ENCODE measurements at places on chromosomes 7 and 10.
A peak's percentile ranks its signal among the peaks of the same experiment; 100 is the strongest.

DNA sequence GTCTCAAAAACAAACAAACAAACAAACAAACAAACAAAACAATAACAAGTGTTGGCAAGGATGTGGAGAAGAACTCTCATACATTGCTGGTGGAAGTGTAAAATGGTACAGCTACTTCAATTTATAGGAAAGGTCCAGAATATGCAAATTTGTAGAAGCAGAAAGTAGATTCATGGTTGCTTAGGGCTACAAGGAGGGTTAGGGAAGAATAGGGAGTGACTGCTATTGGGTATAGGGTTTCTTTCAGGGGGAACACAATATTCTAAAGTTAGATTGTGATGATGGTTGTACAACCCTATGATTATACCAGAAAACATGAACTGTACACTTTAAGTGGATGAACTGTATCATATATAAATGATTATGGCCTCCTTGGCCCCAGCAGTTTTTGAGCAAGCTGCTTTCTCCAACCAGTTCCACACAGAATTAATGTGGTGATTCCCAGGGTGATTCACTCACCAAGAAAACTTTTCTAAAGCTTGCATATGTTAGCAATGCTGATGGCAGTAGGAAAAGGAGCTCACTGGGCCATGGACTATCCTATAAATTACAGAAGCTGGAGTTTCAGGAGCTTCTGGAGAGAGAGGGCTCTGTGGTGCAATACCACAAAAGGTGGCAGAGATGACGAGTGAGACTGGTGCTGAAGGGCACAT is 52.8 kb upstream of the KCNIP2 start:
- peak; percentile 23 for DNase-seq

DNA sequence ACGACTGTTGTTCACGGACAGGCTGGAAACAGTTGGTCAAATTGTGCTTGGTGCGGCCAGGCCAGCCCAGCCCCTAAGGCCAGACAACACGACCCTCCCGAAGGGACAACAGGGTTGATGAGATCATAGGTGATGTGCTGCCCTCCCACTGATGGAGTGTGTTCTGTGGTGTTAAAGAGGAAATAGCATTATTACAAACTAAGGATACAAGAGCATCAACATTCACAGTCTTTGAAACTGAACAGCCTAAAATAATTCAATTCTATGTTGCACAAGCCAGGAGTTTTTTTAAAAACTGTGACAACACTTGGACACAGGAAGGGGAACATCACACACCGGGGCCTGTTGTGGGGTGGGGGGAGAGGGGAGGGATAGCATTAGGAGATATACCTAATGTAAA is 87.6 kb downstream of the FAM53B start:
- no peak for DNase-seq

DNA sequence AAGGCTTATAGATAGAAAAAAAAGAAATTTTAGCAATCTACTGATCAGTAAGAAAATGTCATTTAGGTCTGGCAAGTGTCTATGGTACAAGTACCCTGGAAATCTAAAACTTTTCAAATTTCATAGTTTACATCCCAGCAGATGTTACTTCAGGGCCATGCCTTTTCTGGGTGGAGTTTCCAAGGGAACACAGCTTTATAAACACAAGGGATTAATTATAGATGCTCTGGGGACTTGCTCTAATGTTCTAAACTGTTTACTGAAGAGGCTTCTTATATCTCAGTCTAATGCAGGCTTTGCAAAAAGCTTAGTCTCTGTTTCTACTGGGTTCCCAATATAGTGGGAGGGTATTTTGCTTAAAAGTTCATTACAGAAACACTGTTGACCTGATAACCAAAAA is 3.1 kb downstream of the CD36 start:
- DNase-seq = peak; percentile 49

DNA sequence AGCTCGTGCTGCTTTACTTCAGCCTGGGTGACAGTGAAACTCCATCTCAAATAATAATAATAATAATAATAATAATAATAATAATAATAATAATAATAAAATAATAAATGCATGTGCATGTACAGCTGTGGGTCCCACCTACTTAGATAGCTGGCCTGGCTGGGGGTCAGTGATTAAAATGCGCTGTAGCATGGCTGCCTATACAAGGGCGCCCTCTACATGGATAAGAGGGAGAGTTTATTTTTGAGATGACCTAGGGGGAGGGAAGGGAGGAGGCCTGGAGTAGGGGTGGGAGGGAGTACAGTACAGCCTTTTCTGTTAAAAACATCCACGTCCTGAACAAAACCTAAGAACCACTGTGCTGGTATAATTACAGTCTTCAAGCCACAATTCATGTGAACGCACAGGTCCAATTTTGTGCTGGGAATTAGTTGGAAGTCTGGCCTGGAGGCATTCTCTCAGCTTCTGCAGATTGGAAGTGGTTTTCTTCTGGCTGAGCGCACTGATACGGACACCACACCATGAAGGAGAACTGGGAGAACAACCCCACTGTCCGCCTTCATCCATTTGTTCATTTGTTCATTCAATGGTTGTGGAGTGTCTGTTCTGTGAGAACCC is 146.5 kb downstream of the TMEM178B start:
- DNase-seq = no peak

- DNase-seq = no peak
Measured at GRCh38 chr10:22609719-22610465, 104.5 kb downstream of the PIP4K2A start.

DNA sequence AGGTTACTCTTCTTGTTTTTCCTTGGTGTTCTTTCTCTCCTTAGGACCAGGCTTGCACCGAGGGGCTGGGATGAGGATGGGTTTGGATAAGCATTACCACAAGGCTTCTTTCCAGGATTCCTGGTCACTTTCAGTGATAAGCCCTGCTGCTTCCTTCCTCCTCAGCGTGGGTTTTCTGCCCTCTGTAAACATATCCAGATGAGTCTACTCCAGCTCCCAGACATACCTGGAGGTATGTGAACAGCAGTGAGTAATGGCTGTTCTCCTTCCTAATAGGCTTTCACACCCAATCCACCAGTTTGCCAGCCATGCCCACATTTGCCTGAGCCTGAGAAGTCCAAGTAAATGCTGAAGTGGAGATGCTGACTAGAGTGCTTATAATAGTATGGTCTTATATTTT is 229.8 kb upstream of the YAE1 start:
- no peak for DNase-seq

DNA sequence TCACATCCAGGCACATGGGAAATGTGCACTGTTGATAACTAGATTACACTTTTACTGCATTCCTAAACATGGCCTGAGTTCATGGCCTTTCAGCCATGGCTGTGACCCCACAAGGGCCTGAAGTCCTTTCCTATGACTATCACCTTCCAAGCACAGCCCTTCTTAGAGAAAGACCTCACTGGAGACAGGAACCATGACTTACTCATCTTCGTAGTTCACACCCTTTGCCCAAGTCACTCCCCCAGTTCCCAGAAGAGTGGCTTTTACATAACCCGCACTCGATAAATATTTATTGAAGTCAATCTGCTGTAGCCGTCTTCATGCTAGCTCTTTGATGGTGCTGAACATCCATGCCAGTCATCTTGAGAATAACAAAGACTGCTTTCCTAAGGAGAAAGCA is 632.5 kb upstream of the NRP1 start:
- DNase-seq = no peak

DNA sequence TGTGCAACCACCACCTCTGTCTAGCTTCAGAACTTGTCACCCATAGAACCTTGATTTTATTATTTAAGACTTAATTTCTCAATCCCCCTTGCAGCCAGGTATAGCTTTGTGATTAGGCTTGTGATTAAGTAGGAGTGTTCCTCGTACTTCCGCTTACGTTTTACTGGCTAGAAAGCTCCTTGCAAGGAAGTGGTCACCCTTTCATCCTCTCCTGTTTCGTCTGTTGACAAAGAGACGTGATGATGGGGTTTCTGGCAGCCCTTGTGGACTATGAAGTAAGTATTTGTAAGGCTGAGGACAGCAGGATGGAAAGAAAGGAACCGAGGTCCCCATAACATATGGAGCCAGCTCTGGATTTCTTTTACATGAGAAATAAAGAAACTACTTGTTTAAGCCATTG is 86.5 kb upstream of the KDM7A start:
- no peak for DNase-seq

- DNase-seq = no peak
Measured at GRCh38 chr10:107914450-107915214, 750.1 kb upstream of the SORCS1 start.

- no peak for DNase-seq
Measured at GRCh38 chr10:72285972-72286521, 12.3 kb downstream of the DDIT4 start.

- no peak for DNase-seq
Measured at GRCh38 chr10:31031205-31031557, 484 bp downstream of the ZNF438 start.

- no peak for DNase-seq
Measured at GRCh38 chr7:70680743-70681468, 451.0 kb upstream of the GALNT17 start.

- DNase-seq = peak; percentile 60
Measured at GRCh38 chr10:125085258-125086054, 74.9 kb downstream of the CTBP2 start.

GRCh38 chr7:148436135-148436534 is 154.4 kb upstream of the C7orf33 start:
- DNase-seq = no peak

DNA sequence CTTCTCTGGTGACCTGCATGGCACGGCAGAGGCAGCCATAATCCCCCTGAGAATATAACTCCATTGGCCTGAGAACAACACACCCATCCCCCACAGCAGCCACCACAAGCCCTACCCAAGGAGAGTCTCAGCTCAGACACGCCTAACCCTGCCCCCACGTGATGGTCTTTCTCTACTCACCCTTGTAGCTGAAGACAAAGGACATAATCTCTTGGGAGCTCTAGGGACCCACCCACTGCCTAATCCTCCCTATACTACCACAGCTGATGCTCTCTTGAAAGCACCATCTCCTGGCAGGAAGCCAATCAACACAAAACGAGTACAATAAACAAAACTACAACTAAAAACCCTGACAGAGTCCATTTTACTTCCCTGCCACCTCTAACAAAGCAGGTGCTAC is 30.7 kb upstream of the HPSE2 start:
- no peak for DNase-seq

DNA sequence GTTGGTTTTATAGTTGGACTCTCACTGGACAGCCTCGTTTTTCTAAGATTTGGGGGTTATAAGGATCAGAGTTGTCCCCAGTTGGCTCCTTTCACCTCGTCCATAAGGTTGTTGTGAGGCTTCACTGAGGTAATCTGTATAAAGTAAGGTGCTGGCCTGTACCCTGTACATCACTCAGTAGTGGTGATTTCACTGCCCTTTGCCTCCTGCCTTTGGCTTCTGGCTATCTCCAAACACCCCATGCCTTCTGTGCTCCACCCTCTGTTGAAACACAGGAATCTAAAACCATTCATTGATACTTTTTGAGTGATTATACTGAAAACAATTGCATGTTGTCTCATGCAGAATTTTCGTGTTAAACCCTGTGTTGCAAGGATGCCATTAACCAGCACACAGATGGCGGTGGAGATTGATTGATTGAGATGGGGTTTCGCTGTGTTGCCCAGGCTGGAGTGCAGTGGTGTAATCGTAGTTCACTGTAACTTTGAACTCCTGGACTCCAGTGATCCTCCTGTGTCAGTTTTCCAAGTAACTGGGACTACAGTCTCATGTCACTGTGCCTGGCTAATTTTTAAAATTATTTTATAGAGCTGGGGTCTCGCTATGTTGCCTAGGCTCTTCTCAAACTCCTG is 55.0 kb downstream of the KAT6B start:
- no peak for DNase-seq

DNA sequence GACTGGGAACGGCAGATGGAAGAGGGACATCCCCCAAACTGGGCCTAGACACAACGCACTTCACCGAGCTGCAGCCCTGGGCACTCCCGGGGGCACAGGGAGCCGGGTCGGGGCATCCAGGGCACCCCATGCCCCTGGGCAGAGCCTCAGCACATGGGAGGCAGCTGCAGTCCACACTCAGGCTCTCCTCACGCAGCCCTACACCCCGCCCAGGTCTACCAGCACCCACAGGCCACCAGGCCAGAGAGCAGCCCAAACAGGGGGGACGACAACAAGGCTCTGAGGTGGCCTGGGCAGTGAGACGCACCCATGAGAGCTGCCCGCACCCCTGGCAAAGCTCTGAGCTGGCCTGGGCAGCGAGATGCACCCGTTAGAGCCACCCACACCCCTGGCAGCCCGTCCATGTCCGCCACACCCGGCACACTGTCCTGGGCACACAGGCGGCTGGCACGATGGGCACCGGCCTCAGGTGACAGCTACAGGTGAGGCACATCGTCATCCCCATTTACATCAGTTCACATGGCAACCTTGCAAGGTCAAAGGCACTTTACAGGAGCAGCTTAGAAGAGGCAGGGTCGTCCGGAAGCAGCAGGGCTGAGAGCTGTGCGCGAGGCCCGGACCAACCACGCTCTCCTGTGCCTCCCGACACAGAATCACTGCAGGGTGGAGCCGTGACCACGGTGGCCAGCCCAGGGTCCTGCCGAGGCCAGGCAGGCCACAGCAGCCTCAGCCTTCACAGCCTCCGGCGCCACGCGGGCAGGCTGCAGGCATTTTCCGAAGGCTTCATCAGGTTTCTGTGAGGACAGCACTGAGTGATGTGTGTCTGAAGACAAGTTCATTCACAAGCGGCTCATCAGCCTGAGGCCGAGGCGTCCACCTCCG is 228.6 kb downstream of the MAD1L1 start:
- DNase-seq = no peak

- no peak for DNase-seq
Measured at GRCh38 chr10:45647118-45647517, 25.5 kb downstream of the ZFAND4 start.

DNA sequence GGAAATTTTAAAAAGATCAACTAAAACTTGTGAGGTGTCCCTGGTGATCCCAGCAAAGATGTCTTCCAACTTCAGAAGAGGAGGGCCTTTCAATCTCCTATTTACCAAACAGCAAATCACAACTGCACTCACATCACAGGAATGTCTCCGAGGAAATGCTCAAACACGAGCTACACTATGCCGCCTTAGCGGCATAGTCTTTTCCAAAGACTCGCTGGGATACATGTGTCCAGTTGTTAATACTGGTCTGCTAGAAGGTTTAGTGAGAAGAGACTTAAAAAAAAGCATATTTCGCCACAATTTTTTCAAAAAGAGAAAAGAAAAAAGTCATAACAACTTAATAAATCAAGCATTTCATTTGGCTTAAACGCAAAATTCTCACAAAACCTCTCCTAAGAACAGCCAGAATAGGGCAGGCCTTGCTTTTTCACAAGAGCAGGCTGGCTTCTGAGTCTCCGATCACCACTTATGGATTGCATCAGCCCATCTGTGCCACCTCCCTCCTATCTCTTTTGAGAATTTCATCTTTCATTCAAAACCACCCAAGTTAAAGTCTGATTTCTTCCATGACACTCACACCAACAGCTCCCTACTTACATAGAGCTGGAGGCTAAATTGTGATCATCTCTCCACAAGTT is 66.1 kb downstream of the GNA12 start:
- no peak for DNase-seq

DNA sequence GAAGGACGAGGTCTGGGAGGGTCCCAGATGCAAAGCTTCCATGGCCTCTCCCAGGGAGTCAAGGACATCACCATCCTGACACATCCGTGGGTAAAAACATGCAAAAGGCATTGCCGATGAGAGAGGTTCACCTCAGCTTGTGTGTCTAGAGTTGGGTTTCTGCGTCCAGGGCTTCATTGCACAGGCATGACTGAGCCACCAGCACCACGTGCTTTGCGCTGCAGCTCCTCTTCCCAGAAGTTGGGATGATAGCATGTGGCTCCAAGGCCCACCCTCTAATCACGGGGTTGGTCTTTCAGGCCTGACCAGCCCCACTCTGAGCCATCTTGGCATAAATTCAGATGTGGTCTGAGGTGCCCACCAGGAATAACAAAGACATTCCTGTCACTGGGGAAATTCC is 7.1 kb upstream of the RASGEF1A start:
- no peak for DNase-seq

GRCh38 chr10:5492929-5493576 is 6.3 kb downstream of the CALML5 start:
- DNase-seq = no peak

Measured in EH (cell line).